ENCODE measurements at places on chromosomes 1 and 21.

DNA sequence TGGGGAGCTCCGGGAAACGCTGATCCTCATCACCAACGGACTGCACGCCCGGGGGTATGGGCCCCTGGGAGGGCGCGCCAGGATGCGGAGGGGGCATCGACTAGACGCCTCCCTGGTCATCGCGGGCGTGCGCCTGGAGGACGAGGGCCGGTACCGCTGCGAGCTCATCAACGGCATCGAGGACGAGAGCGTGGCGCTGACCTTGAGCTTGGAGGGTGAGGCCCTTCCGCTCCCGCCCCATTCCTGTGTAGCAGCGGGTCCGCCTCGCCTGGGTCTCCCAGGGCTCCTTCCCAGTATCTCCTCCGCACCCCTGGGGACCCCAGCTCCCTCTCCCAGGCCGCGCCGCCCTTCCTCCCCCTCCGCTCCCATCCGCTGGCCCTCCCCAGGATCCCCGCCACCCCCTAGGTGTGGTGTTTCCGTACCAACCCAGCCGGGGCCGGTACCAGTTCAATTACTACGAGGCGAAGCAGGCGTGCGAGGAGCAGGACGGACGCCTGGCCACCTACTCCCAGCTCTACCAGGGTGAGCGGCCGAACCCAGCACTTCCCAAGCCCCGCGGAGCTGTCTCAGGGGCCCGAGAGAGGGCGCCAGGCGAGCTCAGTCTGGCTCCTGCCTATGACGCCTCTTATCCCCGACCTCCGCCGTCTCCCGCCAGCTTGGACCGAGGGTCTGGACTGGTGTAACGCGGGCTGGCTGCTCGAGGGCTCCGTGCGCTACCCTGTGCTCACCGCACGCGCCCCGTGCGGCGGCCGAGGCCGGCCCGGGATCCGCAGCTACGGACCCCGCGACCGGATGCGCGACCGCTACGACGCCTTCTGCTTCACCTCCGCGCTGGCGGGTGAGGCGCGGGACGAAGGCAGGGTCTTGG lies 5.0 kb downstream of the HAPLN2 start:
- DNase-seq: peak; percentile 48

DNA sequence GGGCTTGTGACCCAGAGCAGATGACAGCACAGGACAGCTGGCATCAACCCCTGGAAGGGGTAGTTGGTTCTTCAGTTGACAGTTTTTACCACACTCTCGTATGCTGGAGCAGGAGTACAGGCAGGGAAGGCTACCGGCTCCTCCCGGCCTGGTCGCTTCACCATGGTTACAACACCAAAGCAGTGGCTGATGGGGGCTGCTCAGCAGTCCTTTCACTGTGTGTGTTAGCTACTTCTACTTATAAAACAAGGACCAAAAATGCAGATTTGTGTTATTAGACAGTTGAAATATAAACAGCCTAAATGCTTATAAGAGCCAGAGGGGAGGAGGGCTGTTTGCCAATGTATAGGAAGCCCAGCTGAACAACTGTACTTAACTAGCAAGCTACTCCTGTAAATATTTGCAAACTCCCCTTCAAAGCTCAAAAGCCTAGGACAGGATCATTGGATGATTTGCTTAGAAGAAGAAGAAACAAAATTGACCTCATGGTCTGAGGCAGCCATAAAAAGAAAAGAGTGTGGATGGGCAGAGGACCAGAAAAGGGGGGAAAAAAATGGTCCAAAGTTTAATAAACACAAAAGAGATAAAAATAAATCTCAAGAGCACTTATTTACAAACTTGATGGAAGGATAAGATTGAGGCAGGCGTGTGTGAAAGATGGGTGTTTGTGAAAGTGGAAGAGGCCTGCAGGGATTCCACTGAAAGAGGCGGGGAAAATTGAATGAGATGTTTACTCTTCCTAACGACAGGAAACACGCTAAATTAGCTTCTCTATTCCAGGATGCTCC lies 57.1 kb downstream of the TGFB2 start:
- DNase-seq: peak; percentile 91

GRCh38 chr1:28160782-28161266 lies 15.7 kb downstream of the PTAFR start:
- DNase-seq: peak; percentile 83

DNA sequence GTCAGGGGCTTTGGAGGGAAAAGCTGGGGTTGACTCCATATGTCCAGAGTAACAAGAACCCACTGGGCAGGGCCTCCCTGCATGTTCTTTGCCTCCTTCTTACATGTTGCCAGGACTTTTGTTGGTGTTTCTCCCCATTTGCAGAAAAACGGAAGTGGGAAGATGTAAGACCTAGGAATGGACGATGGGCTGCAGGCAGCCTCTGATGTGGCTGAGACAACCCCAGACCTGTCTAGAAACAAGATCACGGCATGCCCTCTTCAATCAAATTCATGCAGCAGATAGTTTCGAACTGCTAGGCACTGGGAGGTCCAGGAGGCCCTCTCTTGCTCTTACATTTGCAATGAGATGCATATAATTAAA lies 3.4 kb downstream of the FAM43B start:
- no peak for DNase-seq
